ENCODE measurements at places on chromosomes 1 and 21.
A peak's percentile ranks its signal among the peaks of the same experiment; 100 is the strongest.

DNA sequence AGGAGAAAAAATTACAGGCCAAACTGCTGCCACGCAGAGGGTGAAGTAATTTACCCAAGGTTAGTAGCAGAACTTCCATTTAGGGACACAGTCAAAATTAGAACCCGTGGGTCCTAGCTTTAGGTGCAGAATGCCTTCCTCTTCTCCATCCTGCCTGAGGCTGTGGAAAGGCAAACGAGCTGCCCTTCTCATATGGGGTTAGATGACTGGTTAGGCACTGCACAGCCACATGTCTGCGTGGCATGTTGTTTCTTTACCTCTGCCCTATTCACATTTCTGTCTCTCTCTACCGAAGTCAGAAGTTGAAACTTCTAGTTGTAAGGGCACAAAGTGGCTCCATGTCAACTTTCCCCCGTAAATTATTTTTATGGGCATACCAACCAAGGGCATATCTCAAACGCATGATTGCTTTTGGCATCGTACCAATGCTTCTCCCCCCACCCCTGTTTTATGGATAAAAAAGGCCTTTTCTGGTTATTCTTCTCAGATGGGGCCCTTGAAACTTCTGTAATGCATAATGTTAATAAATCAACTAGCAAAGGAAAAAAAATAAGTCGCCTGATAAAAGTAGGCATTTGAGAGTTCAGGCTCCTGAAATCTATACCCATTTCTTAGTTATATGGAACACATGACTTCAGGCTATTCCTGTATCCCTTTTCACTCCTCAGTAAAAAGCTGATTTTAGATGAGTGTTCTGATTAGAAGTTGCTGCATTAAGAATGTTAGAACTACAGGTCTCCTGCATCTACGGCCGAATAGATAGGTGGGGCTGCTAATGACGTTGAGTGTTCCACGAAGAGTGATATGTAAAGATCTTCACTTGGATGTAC is 139.6 kb upstream of the NRIP1 start:
- DNase-seq = no peak

DNA sequence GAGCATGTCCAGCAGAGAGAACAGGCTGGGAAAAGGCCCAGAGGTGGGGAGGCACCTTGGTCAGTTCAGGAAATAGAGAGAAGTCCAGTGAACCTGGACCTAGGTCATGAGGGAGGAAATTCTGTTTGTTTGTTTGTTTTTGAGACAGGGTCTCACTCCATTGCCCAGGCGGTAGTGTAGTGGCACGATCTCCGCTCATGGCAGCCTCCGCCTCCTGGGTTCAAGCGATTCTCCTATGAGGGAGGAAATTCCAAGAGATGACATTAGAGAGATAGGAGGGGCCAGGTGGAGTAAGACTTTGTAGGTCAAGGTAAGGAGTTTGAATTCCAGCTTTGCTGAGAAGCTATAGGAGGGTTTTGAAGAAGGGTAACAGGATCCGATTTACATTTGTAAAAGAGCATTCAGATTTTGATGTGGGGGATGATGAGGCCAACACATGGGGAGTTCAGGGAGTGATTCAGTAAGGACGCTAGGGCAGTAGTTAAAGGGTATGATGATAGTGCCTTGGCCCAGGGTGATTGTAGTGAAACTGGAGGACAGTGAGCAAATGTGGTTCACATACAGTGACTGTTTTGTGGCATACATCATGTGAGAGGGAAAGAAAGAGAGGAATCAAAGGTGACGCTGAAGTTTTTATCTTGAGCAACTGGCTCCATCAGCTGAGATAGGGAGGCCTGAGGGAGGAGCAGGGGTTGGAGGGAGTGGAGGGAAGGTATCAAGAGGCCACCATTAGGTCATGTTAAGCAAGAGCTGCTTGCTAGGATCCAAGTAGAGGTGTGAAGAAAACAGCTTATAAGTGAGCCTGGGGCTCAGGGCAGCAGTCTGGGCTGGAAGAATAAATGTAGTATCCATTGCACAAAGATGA is 8.3 kb upstream of the TRABD2B start:
- DNase-seq = no peak

DNA sequence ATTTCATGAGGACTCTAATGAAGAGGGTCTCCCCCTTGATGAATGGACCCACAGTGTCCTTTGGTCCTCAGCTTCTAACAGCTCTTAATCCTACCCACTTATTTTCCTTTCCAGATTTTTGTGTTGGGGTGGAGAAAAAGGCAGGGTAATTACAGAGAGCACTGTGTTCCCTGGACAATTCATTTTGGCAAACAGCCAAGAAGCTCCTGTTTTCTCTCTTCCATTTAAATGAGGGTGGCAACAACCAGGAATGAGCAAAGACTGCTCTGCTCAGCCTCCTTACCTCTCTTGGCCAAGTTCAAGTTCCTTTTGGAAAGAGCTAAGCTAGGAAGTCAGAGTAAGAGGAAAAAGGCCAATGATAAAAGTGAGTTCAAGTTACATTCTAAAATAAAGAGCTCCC is 11.9 kb downstream of the XKR8 start:
- no peak for DNase-seq

DNA sequence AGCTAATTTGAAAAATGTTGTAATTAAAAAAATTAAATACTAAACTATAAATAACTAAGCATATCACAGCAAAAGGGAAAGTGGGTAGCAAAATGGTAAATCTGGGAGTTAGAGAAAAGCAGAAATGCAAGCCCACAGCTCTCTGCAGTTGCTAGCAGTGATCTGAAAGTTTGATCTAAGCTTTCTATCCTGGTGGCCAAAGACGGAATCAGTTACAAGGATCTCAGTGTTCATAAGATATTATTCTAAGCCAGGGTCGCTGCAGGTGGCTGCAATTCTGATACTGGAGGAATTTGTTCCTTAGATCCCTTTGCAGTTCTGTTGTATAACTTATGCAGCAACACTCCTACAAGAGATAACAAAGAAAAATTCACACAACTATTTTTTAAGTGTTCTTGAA is 363.7 kb downstream of the SETD4 start:
- DNase-seq = no peak

- no peak for DNase-seq
Measured at GRCh38 chr1:173758980-173759379, 44.2 kb downstream of the KLHL20 start.

GRCh38 chr1:58432851-58433668 is 113.5 kb downstream of the OMA1 start:
- DNase-seq = no peak

DNA sequence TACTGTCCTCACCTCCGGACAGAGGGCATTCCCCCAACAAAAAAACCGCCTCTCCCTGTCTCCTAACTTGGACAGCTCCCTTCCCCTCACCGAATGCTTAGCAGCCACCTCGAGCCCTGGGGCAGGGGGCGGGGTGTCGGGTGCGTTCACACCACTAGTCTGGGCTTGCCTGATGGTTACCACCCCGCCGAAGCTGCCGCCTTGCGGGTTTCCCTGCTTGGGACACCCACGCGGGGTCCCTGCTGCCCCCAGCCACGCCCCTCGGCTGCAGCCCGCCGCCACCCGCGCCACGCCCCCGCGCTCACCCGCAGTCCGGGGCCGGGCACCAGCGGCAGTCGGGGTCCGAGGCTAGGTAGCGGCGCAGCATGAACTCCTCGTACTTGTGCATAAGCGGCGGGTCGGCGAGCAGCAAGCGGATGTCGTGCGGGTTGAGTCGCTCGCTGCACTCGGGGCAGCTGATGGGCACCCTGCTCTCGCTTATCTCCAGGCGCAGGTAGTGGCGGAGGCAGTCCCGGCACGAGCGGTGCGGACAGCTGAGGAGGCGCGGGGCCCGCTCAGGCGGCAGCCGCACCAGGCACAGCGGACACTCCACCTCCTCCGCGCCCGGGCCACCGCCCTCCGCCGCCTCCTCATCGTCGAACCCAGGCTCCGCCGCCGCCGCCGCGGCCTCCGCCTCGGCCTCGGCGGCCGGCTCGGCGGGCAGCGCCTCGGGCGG is 706 bp downstream of the RNF19B start:
- DNase-seq = peak; percentile 51

- DNase-seq = no peak
Measured at GRCh38 chr1:58627221-58627620, 50.2 kb upstream of the TACSTD2 start.
